ENCODE measurements at places on chromosomes 13 and 19.

DNA sequence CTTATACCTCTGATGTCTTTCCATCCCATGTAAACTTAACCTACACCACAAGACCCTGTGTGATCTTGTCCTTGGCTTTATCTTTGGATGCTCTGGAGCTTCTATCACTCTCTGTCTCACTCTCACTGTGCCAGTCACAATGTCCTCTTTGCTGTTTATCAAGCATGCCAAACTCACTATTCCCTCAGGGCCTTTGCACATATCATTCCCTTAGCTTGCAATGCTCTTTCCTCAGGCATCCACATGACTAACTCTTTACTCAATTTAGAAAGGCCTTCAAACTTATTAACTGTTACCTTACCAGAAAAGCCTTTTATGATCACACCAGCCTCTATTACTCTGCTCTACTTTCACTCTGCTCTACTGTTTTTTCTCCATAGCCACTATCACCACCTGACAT, 354.1 kb downstream of the RFC3 start:
- no peak for DNase-seq

GRCh38 chr13:43725460-43725859, 61.3 kb downstream of the ENOX1 start:
- DNase-seq, result no peak

DNA sequence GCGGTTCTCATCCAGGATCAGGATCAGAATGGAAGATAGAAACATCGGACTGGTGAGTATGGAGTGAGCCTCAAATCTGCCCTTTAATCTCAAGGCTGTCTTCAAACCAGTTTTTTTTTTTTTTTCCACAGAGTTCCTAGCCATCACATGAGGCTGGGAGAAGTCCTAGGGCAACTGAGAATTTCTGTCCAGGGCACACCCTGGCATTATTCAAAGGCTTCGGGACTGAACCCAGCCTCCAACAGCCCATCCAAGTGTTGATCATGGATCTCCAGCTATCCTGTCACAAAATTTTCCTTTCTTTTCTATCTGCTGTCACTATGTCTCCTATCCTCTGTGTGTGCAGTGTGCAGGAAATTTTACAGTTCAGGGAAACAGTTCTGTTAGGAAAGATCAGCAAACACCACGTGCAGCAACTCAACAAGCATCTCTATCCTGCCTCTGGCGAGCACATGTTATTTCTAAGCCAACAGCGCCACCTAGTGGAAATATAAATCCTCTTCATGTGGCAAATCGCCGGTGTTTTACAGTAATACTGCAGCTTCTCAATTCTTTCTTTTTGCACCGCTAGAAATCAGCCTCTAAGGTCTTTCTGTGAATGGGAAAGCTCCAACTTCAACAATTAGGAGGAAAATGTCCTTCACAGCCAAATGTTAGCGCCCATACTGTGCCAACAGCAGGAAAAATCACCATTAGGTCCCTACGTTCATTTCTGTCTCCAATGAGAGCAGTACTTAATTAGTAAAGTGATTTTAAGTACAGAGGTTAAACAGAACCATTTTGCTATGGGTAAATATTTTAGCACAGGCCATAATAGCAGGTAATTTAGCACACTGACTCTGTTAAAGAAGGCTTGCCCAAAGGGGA, 21.4 kb upstream of the ZNF181 start:
- DNase-seq, result peak; percentile 47

GRCh38 chr13:110809871-110810486, 96.5 kb downstream of the ING1 start:
- no peak for DNase-seq

GRCh38 chr19:13804830-13805683, 9.8 kb downstream of the ZSWIM4 start:
- DNase-seq, result no peak

DNA sequence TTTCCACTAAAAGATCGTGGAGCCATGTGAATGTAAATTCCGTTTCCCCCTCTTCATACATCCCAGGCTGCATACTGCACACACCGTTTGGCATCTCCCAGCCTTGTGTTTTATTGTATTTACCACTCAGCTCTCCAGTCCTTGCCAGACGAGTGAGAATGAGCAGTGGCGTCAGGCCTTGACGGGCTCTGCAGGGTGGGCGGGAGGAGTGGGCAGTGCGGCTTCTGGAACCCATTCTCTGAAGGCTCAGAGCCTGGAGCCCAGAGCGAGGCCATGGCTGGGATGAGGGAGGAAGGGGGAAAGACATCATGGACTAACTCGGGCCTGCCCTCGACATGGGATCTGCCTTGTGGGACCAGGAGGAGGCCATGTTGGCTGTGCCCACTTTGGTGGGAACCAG, 25.1 kb downstream of the BICRA start:
- no peak for DNase-seq

DNA sequence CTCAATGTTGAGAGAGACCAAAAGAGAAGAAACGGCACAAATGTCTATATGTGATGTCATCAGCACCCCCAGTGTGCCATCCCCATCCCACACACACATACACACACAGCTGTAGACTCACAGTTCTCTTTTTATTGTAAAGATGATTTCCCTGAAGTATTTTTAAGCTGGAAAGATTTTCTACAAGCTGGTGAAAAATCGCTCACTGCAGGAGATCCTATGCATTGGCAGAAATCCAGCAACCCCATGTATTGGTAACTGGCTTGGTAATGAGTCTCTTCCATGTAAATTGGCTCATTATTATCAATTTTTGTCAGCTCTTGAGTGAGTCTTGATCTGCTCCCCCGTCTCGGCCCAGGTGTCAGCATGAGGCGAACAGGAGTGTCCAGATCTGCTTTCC, 107.1 kb upstream of the UQCRFS1 start:
- DNase-seq, result no peak

- DNase-seq, result peak; percentile 63
Observed at GRCh38 chr19:11197291-11198174, at the start of gene KANK2. KANK2 (minus strand) TSS chr19:11197545; CDS start chr19:11194511, 3,034 bp downstream.

DNA sequence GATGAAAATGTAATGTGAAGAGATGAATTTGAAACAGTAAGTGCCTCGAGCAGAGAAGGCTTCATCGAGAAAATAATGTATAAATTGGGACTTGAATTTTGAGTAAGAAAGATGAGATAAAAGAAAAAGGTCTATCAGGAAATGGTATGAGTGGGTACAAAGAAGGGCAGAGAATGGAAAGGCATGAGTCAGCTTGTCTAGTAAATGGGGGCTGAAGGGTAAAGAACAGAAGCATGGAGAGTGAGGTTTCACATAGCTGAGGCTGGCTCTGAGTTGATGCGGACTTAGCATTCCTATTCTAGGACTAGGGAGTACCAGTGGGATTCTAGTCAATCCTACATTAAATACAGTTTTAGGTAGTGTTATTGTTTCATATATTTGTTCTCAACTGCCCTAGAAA, 85.8 kb downstream of the ZC3H13 start:
- DNase-seq, result no peak

GRCh38 chr13:36914648-36915047, 5.4 kb downstream of the SMAD9 start:
- no peak for DNase-seq

Data from stimulated activated CD8-positive, alpha-beta memory T cell treated with anti-CD3 and anti-CD28 coated beads, Interleukin-7, amount 100 ng/mL, for 4 hours (primary cell).